ENCODE measurements at places on chromosomes 11 and 22.
A peak's percentile ranks its signal among the peaks of the same experiment; 100 is the strongest.

DNA sequence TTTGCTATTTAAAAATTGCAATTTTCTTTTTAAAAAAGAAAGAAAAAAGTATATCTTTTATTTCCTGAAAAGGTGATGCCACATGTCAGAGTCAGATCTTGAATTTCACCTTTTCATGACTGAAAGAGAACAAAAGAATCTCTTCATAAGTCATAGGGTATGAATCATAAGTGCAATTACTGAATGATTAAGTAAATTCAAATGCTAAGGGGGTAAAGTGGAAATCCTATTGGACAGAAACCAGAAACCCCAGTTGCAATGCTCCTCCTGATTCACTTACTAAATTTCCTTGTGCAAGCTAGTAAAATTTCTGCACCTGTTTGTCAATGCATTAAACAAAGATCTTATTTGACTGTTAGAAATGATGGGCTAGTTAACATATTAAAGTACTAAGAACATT lies 8.2 kb upstream of the PRRG4 start:
- H3K36me3 ChIP-seq, result no peaks in the 10 kb centered on the region
- no peak for ATAC-seq
- H3K4me1 ChIP-seq, result peaks cover 8% of the 10 kb centered on the region
- H3K27ac ChIP-seq, result no peak overlapping the region
- peaks cover 15% of the 10 kb centered on the region for H3K27me3 ChIP-seq

- H3K4me1 ChIP-seq, result peaks cover 36% of the 10 kb centered on the region
- no peak overlapping the region for H3K4me3 ChIP-seq
- H3K27me3 ChIP-seq, result no peaks in the 10 kb centered on the region
- no peak for ATAC-seq
Measured at GRCh38 chr22:17097062-17097461, 12.3 kb downstream of the IL17RA start.

DNA sequence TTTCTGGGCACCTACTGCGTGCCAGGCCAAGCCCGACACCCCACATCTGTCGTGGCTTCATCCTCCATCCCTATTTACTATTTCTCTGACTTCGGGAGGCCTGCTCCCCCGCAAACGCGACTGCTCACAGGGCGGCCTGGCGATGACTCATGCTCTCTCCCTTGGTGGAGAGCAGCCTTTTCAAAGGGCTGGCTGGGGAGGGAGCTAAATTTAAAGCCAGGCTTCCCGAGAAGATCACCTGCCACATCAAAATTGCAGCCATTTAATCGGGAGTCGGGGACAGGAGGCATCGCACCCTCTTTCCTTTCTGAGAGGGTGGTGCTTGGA lies 24.9 kb upstream of the SHISAL1 start:
- no peaks in the 10 kb centered on the region for H3K36me3 ChIP-seq
- H3K4me1 ChIP-seq, result no peaks in the 10 kb centered on the region
- ATAC-seq, result no peak
- no peak overlapping the region for H3K27ac ChIP-seq
- no peak overlapping the region for H3K4me3 ChIP-seq

DNA sequence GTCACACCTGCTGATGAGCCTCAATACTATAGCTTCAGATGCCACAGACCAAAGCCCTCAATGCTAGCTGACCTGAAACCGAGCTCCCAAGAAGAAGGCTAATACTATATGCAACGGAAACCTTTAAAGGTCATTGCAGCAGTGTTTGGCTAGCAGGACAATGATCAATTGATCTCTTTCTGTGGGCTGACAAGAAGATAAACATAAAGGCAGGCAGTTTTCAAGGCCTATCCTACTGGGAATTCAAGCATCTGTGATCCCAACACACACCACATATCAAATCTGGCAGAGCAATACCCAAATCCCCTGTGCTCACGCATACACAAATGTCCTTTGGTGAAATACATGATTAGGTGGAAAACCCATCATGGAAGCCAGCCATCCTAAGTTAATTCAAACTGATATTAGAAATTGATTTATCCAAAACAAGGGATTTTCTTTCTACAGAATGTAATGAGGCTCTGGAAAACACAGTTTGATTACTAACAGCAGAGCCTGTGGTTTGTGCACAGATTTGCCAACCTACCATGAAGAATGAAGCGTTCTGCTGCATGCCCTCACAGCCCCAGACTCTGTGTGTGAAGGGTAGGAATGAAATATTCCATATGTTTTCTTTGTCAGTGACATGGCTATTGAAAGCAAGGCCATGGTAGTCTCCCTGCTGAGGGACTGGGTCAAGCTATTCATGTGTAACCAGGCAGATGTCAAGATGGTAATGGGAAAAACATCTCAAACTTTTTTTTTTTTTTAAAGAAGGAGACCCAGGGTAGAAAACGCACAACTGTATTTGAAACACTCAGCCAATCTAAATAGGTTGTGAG lies 12.2 kb downstream of the LGR4 start:
- no peaks in the 10 kb centered on the region for H3K4me1 ChIP-seq
- no peak for ATAC-seq
- peaks cover 10% of the 10 kb centered on the region for H3K27me3 ChIP-seq
- H3K4me3 ChIP-seq, result no peak overlapping the region
- no peaks in the 10 kb centered on the region for H3K36me3 ChIP-seq

DNA sequence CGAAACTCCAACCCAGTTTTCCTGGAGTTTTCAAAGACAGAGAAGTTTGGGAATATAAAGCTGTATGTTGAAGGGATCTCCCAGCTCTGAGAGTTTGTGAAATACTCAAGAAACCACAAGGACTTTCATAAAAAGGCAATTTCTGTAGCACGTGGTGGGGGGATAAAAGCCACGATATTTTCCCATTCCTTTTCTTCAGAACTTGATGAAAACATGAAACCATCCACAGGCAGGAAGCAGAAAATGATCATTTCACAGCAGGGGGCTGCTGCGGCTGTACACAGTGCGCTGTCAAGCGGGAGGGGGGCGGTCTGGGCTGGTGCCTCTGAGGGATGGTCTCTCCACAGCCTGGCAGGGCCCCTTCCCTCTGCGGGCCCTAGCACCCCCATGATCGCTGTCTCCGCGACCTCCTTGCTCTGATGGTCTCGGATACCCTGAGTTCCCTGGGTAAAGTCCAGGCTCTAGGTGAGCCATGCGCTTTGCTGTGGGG lies 423.2 kb downstream of the MN1 start:
- H3K27me3 ChIP-seq, result no peaks in the 10 kb centered on the region
- H3K4me3 ChIP-seq, result no peak overlapping the region
- ATAC-seq, result peak; percentile 36

Data from stimulated activated memory B cell treated with anti-CD40 and anti-IgM and Interleukin-4, amounts not matched to agents 10 μg/mL and 1 μg/mL and 100 μg/mL, for 72 hours (primary cell).